ENCODE measurements at places on chromosomes 6 and 20.

DNA sequence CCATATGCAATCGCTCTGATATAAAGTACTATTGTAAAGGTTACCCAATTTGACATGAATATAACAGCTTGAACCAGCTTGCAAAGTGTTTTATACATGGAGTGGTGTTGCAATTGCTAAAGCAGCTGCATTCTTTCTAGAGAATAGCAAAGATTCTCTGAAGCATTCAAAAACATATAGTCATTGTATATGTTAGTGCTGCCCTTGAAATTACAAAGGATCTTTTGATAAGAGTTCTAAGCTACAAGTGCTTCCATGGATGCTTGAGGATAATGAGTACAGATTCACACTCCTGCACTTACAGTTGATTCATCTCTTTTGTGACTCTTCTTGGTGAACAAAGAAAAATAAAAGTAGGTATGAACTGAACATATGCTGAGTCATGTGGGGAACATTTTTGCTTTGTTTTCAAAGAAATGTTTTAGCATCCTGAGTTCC, 175.7 kb downstream of the ALDH8A1 start:
- DNase-seq = no peak

DNA sequence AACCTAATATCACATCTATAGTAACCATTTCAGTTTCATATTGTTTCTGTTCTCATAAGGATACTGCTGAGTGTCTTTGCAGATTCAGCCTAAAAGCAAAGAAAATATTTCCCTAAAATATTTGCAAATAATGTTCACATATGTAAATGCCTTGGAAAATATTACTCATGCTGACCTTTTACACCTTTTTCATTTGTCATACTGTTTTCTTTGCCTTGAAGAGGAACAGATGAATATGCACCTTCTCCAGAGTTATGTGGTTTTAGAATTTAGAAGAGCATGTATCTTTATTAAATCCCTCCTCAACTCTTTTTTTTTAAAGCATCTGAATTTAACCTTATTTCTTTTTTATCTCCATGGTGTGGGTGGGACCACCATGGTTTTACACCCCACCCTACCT, 32.5 kb downstream of the NDUFAF5 start:
- no peak for DNase-seq

- no peak for DNase-seq
Observed at GRCh38 chr6:147676495-147677199, 168.2 kb downstream of the SAMD5 start.

DNA sequence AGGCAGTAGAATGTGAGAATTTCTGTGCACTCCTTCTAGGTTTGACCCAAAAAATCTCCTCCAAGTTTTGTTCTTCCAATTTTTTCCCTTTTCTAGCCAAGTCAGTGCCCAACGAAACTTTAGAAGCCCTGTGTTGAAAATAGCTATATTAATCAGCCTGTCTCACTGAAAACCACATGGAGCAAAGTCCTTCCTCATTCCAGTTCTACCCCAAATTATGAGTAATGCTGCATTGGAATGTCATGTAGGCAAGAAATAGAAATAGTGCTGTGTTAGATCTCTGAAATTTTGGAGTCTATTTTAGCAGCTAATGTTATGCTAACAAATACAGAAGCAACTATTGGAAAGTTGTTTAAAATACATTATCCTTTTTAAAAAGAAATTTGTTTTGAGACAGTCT, 725.5 kb downstream of the TBC1D32 start:
- no peak for DNase-seq

GRCh38 chr6:166497087-166497899, 89.2 kb downstream of the RAMACL start:
- DNase-seq = no peak

- no peak for DNase-seq
Observed at GRCh38 chr20:564192-564591, 20.6 kb upstream of the CSNK2A1 start.

- no peak for DNase-seq
Observed at GRCh38 chr20:1267161-1267560, 1.1 kb downstream of the SNPH start.

DNA sequence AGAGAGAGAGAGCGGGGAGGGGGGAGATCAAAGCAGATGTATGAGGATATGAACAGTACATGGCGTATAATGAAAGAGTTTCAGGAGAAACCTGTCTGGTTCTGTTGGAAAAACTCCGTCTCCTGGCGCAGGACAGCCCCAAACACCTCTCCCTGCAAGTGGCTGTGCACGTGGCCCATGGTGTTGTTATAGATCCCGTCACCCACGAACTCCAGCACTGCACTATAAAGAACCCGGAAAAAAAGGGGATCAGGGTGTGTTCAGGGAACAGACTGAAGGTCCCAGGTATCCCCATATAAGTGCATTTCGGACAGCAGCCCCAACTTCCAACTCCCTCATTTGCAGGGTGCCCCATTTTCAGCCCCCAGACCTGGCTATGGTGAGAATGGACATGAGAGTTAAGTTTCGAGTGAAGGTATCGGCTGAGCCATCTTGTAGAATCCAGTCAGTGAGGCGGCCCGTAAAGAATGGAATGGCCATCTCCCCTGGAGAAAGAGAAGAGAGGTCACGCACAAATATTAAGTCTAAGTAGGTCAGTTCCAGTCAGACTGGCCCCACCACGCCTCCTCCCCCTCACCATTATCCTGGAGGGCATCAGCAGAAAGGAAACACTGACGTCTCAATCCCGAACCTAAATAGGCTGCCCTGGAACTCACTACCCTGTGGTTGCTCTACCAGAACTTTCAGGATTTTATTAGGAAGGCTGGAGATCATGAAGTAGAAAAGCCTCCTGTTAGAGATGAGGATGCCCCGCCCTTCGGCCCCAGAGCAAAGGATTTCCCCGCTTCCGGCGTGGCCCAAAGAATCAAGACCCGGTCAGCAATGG, 1.3 kb downstream of the TAP1 start:
- DNase-seq = no peak

GRCh38 chr6:166855416-166855815, 100.9 kb downstream of the RNASET2 start:
- peak; percentile 33 for DNase-seq

DNA sequence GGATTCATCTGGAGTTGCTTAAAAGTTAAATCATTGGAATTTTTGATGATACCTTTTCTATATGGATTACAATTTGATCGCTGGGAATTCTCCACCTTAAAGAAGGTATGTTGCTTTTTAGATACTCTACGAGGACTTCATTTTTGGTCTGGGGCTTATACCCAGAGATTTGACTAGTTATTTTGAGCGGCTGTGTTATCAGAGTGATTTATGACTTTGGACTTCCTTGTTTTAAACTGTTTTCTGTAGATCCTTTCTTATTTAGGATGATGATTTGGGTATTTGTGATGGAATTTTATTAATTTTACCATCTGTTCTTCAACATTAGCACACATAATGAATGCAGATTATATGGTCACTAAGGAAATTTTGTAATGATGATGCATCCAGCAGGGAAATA, 75.2 kb downstream of the SOX4 start:
- DNase-seq = no peak

- no peak for DNase-seq
Observed at GRCh38 chr6:168338777-168339176, 19.2 kb upstream of the DACT2 start.

DNA sequence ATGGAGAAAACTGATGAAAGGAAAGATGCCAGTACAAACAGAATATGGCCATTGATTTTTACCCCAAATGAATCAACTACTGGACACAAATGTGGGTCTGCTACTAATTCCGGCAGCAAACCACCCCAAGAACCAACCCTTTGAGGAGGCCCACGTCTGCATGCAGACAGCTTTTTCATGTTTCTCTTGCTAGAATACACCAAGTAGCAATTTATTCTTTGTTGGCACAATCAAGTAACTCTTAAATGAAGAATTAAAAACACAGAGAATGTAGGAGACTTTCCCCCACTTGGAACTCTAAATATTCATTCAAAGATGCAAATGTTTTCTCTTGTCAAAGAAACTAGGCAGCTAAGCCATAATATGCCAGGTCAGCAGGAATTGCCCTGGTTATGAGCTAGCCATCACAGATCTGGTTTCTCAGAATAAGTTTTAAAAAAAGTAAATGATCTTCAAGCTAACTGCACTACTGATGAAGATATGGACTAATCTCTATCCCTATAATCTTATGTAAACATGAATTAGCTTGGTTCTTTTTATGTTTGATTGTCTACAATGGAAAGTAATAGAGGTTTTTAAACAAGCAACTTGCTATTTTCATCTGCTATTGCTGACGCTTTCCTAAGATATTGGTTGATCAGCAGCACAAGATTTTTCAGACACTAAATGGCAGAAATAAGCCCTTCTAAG, 163.1 kb upstream of the THEMIS start:
- DNase-seq = no peak

GRCh38 chr20:19977373-19977770, 39.8 kb upstream of the NAA20 start:
- no peak for DNase-seq

DNA sequence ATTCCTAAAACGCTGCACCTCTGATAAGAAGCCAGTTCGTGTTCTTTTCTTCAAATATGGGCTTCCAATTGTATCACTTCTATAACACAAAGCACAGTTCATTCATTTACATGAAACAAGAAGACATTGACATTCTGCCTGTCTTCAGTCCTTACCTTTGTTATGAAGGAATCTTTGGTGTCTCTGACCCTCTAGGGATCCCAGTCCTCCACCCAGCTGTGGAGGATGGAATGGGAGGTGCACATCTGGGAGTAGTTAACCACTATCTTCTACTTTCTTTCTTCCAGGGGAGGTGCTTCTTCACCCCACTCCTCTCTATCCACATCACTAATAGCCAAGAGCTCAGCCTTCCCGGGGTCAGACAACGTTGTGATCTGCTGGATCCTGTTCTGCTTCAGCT, 233.4 kb downstream of the CDC5L start:
- no peak for DNase-seq

DNA sequence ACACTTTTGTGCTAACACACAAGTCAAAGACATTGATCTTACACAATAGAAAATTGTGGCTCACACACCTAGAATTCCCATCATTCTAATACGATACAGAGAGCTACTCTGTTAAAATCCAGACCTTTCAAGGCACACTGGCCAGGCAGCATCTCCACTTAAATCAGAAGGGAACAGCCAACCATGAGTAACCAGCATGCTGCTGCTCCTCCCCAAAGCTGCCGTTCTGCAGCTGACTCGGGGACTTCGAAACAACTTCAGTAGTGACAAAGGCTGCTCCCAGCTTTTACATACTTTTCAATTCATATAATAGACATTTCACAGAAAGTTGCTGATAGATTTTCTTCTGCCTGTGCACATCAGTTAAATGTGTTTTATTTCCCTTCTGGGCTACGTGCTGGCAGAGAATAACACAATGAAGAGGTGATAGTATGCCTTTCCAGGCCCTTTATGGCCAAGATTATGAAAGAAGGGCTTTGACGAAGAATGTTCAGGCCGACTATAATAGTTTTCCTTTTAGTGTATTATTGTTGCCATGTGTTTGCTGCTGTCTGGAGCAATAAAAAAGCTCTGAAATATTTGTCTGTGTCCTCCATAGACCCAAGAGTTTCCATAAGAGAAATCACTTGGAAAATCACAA, 159.0 kb downstream of the GMDS start:
- no peak for DNase-seq

DNA sequence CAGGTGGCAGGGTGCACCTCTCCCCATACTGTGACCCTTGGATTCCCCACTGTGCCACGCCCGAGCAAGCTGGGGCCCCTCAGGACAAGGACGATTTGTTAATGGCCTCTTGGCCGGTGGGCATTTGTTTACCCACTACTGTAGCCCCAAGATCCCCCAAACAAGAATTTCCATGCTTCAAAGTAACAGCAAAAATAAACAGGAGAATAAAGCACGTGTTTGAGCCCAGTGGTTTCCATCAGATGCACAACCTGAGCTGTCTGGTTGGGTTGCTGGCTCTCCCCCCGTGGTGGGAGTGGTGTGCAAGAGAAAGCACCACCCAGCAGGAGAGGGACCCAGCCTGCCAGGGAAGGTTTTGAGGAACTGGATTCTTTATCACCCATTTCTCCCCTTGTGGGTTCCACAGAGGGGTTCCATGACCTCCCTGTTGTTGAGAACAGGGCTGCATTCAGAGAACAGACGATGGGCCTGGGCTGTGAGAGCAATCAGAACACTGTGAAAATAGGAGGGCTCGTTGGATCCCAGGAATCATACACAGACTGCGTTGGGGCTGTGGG, 4.8 kb downstream of the CD93 start:
- DNase-seq = peak; percentile 19

GRCh38 chr6:94050515-94050914, 631.2 kb upstream of the EPHA7 start:
- no peak for DNase-seq

DNA sequence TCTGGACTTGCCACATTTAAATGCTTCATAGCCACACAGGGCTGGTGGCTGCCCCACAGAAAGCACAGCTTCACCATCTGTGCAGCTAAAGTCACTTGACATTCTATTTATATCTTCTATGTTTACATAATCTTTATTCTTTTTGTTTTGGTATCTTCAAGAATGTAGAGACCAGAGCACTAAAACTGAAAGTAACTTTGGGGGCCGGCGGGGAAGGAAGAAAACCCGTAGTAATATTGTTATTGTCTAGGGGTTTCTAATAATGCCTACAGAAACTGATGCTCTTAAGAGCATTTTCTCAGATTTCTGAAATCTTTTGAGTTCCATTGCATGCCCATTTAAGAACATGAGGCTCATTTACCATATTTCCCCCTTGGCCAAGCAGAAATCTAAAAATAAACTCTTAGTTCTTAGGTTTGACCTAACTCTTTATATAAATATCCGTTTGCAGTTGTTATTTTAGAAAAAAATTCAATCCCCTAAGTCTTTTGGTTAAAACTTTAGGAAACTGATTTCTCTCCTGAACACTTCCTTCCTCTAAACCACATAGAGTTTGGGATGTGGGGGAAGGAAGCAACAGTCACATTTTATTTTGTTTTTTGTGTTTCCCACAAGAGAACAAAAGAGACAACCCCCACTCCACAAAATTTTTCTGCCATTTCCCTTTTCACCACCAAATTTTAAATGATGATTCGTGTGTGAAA, 207.6 kb downstream of the OGFRL1 start:
- DNase-seq = no peak

DNA sequence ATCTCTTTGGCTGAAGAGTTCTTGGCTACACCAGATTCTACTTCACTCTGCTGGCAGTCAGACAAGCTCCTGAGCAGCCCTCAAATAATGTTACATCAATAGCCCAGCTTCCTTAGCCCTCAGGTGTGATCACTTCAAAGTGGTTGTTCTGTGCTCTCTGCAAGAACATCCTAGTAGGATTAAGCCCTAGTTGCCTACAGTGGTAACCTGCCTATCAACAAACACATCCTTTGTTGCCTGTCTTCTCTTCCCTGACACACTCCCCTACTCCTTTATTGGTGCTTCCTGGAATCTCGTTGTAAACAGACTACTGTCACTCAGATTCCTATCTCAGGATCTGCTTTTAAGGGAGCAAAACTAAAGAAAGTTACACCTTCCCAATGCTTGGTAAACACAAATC, 45.1 kb upstream of the TASP1 start:
- DNase-seq = no peak

GRCh38 chr20:21450572-21450971, 53.2 kb upstream of the NKX2-4 start:
- no peak for DNase-seq

DNA sequence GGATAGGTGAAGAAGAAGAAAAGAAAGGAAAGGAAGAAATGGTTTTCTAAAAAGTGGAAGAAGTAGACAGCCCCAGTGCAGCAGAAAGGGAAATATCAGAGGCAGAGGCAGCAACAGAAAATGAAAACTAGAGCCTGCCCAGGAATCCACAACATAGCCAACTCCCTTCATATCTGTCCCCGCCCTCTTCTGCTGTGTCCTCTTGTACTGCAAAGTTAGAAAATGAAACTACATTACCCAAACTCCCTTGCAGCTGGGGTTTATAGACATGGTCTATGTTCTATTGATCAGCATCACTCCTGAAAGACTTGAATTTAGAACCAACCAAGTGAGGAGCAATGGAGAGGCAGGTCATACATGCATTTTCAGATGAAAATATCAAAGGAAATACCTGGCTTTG, 200.5 kb upstream of the PHACTR1 start:
- no peak for DNase-seq

Measured in AML-193 (cell line).